NCI-H1105 (cell line): ENCODE measurements at places on chromosomes 2 and 18.

GRCh38 chr2:130845505-130846085, 8.9 kb downstream of the ARHGEF4 start:
- no peak for DNase-seq

DNA sequence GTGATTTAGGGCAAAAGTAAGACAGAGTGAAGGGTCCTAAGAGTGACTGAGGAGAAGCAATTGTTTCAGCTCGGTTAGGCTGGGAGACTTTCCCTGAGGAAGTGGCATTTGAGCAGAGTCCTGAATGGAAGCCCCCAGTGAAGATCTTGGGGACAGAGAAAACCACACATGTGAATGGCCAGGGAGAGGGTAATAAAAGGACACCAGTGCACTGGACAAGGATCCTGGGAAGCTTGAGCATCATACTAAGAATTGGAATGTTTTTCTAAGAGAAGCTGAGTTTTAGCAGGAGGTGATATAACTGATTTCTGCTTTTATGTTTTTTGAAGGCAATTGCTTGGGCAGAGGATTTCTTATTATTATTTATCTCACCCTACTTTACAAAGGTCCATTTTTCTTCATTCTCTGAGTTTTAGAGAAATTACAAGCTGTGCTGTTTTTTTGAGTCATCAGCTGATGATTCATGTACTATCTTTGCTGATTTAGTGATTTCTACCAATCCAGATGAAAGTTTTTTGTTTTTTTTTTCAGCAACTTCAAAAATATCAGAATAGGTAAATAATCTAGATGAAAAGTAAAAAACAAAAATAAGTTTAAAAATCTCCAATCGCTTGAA, 43.5 kb downstream of the MFSD6 start:
- DNase-seq: no peak

DNA sequence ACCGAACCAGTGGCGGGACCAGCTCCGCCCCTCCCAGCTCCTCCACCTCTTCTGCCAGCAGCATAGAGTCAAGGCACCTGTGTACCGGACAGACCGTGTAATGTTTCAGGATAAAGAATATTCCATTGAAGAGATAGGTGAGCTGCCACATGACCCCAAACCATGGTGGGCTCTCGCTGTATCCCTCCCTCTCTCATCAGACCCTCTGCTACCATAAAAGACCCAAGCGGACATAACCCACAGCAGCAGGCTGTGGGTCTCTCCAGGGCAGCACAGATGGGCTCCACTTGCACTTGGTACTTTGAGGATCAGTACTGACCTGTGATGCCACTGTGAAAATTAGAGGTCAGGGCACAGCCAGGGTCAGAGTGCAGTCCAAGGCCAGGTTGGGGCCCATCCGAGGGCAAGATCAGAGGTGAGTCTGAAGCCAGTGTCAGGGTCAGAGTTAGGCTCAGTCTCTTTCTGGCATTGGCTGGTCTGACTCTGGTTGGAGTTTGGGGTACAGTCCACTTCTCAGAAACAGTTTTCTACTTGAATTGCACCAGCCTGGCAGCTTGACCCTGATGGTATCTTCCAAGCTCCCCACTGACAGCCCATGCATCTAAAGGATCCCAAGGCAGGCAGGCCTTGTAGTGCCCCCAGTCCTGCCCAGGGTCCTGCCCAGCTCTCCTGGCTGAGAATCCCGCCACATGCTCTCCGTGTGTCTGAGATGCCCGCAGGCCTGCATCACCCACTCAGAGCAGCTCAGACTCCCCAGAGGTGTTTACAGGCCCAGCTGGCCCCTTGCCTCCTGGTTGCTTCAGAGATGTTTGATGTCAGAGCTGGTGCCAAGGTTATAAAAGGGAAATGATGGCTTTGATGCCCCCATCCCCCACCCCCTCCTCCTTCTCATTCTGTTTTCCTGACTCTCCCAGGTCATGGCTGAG, 212.1 kb downstream of the DYSF start:
- DNase-seq: no peak

GRCh38 chr2:1400943-1401735, 12.1 kb upstream of the TPO start:
- no peak for DNase-seq

DNA sequence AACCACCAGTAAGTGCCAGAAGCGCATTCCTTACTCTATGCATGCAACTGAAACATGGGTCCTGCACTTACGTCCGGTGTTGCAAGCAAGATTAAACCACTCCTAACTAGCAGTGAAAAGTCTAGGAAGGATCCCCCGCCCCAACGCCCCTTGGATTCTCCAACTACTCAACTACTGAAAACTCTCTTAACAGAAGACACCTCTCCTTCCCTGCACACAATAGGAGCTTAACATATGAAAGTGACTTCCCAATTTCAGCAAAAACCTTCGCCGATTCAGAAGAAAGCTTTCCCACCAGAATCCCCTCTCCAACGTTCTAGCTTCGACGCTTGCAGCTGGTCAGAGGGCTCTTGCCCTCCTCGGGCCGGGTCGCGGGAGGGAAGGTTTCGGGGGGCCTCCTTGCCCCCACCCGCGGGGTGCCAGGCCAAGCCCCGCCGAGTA, 578 bp downstream of the IWS1 start:
- no peak for DNase-seq

- no peak for DNase-seq
Measured at GRCh38 chr2:207238831-207239701, 73.3 kb upstream of the KLF7 start.

DNA sequence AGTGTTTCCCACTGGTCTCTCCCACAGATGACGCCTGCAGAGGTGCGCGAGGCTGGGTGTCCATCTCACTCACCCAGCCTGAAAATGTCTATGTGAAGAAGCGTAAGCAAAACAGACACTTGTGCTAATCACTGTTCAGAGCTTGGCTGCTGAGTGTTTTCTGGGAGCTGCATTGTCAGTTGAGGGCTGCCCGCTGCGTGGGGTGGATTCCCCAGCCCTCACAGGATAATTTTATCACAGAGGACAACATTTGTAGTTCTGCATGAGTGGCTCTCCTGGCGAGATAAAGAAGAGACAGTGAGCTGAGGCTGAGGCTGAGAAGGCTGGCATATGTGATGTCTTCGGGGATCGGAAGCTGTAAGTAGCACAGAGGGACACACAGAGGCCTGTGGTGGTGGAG, 16.2 kb upstream of the CAPN13 start:
- no peak for DNase-seq

GRCh38 chr2:55621802-55622201, 4.4 kb upstream of the PPP4R3B start:
- no peak for DNase-seq

DNA sequence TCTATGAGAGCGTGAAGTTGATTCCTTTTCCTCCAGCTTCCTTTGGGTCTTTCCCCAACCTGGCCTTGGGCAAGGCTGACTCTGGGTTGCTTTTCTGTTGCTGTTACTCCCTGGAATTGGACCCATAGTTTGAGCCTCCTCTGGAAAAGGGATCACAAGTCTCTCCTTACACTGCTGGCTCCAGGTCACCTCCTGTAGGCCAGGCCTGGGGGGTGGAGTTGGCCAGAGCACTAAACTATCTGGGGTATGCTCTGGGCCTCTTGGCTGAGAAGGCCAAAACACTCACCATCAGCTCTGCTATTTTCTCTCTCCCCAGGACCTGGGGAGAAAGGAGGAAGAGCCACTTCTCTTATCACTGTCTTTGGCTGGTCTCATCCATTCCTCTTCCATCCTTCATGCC, 56.5 kb upstream of the NCOA1 start:
- no peak for DNase-seq

GRCh38 chr2:19802086-19802841, 99.5 kb downstream of the TTC32 start:
- DNase-seq: no peak

DNA sequence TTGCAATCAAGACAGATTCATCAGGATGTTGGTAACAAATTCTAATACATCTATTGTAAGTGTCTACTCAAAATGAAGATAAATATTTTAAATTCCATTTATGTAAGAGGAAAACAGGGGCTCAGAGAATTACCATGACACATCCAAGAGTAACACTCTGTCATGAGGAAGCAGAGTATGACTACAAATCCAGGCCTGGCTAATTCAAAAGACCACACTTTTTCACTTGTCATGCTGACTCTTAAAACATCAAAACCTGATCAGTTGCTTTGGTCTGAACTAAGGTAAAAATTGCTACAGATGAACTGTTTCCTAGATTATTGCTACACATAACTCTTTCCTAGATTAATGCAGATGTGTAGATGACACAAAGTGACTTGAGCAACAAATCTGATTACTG, 880.6 kb downstream of the TSN start:
- no peak for DNase-seq
